CD4-positive, CD25-positive, alpha-beta regulatory T cell (primary cell): ENCODE measurements at places on chromosomes 3 and 15.
A peak's percentile ranks its signal among the peaks of the same experiment; 100 is the strongest.

- no peak for DNase-seq
These were observed 22.1 kb upstream of the CDIN1 start for GRCh38 chr15:36557364-36557763.

DNA sequence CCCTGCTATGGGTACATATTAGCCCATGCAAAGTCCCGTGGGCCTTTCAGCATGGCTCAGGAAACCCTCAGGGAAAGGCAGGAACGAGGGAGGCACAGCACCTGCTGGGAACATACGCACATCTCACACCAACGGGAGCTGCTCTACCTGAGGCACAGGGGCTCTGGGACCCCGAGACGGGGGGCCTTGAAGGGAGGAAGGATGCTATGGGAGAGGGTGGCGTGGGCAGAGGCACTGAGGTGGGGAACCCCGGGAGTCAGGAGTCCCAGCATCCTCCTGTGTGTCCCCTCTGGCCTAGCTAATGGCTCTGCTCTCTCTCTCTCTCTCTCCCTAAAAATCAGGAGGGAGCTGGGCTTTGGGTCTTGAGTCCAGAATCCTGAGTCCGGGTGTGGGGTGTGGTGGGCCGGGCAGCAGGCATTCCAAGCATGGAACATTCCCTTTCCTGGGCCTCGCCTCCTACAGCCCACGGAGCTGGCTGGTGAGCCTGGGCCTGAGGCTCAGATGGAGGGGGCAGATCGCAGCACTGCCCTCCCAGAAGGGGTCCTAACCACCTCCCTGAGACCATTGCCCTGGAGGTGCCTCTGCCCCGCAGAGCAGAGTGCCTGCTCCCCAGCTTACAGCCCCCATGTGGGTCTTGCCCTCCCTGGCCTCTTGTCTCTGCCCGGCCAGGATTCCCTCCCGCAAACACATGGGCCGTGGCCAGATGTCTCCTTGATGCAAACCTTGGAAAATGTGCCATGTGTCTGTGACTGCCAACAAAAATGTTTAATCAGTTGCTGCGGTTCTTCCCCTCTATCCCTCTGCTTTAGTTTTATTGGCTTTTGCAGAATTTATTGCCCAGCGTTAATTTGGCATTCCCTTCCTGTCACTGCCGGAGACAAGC is 101.6 kb downstream of the TMEM266 start:
- DNase-seq, result no peak

- no peak for DNase-seq
These were observed 70.8 kb upstream of the KLF13 start for GRCh38 chr15:31255732-31256377.

- DNase-seq, result no peak
These were observed 51.1 kb downstream of the PARP15 start for GRCh38 chr3:122628567-122628966.

GRCh38 chr15:51750792-51751696 is at the start of gene TMOD2:
Gene TMOD2, plus strand, starts transcription at chr15:51751597. Its CDS starts 14,845 bp downstream, at chr15:51766442.
- DNase-seq, result peak; percentile 32

DNA sequence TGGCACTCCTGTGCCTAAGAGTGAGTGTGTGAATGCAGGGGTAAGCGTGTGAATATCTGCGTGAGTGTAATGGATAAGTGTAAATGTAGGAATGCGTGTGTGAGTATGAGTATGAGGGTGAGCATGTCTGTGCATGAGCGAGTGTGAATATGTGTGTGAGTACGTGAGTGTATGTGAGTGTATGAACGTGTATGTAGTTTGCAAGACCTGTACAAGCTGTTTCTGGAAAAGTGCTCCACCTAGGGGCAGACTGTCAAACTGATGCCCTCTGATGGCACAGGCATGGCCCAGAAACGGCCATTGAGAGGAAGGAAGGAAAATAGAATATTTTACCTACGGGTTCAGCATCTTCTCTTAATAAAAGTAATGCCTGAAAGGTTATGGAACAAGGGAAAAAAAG is 24.4 kb upstream of the FRMD4B start:
- peak; percentile 52 for DNase-seq

- DNase-seq, result no peak
These were observed 8.6 kb downstream of the ZXDC start for GRCh38 chr3:126466886-126467610.

DNA sequence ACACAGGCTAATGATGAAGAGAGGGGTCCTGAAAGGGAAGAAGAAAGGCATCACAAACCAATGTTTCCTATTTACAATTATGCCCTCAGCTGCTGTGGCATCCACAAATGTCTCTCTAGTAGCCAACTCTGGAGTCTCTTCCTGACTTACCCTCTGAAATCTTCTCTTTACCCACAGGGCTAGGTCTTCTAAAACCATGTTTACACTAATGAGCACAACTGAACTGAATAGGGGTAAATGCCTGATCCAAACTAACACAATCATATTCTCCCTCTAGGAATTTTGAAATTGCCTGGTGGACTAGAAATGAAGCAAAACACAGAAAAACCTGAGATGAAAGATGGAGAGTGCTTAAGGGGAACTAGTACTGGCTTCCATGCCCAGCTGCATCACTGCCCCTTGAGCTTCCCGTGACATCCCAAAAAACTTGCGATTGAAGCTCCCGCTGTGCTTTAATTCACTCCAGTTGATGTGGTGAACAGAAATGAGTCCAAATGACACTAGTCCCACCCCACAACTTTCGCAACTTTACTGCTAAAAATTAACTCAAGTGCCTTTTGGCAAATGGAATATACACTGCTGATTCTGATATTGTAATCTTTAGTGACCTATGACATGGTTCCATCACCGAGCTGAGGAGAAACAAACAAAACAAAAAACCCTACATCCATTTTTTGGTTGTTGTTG is 32.8 kb downstream of the CFAP20DC start:
- no peak for DNase-seq

DNA sequence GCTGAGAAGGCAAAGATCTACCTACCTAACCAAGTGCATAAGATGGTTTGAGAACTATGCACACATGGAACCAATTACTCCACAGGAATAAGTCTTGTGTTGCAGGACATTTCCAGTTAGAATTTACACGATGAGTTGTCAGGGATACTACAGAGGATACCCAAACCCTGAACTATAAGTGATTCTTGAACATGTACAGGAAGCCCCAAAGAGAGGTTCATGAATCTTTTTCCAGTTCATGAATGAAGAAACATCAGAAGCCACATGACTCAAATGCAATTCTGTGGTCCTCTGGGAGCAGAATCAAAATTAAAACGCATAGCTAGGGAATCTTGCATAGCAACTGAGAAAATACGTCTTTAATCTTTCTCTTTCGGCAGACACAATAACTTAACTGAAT is 114.1 kb upstream of the LMCD1 start:
- DNase-seq, result no peak

GRCh38 chr3:32848215-32848614 is 30.4 kb downstream of the TRIM71 start:
- DNase-seq, result no peak

GRCh38 chr3:191412759-191413158 is 48.2 kb upstream of the PYDC2 start:
- DNase-seq, result no peak

DNA sequence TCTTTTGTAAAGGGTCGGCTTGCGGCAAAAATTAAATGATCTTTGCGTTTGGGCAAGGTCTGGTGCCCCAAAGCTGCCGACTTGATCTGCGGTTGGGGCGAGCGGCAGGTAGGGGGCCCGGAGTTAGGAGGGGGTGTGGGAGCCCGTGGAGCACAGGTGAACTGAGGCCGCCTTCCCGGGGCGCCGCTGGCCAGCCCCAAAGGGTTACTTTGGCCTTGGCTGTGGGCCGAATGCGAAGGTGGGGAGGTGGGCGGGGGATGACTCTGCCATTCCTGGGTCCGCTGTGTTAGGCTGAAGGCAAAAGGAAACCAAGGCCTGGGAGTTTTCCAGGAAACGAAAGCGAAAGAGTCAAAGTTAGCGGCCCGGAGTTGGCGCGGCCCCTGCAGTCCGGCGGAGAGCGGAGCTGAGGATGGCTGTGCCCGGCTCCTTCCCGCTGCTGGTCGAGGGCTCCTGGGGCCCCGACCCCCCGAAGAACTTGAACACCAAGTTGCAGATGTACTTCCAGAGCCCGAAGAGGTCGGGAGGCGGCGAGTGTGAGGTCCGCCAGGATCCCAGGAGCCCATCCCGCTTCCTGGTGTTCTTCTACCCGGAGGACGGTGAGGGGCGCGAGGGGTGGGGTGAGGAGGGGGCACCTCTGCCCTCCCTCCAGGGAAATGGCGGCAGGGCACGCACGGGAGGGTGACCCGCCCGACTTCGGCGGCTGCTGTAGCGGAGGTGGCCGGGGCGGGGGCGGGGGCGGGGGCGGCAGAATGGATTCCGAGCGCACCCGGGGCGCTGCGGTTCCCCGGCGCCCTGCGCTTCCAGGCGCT is at the start of gene PARP14:
PARP14 (plus strand) TSS at position 365 of the 809 bp plus-strand sequence; CDS start at position 410, 45 bp downstream.
- peak; percentile 68 for DNase-seq

DNA sequence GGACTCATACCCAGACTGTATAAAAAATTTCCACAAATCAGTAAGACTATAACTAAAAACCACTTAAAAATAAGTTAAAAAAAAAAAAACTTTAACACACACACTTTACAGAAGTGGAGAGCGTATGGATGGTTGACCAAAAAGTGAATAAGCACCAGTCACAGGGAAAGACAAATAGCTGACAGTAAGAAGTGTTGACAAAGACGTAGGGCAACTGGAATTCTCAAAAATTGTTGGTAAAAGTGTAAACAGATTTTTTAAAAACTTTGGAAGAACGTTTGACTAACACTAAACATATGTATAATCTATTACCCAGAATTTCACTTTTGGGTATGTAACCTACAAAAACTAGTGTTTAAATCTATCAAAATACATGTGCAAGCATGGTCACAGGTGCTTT is 73.7 kb downstream of the TMEM212 start:
- no peak for DNase-seq

DNA sequence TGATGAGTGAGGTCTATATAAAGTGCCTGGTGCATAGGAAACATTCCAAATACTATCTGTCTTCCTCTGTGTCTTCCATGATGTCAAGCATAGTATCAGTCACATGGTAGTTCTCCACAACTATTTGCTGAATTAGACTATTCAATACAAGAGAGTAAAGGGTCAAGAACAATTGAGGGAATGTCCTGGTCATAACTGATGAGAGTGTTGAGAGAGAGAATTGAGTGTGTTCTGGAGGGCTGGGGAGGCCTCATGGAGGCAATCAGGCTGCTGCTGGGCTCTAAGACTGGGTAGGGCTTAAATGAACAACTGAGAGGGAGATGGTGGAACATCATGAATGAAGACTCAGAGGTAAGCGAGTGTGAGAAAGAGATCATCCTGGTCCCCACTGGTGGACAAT is 433.7 kb upstream of the ONECUT1 start:
- no peak for DNase-seq

DNA sequence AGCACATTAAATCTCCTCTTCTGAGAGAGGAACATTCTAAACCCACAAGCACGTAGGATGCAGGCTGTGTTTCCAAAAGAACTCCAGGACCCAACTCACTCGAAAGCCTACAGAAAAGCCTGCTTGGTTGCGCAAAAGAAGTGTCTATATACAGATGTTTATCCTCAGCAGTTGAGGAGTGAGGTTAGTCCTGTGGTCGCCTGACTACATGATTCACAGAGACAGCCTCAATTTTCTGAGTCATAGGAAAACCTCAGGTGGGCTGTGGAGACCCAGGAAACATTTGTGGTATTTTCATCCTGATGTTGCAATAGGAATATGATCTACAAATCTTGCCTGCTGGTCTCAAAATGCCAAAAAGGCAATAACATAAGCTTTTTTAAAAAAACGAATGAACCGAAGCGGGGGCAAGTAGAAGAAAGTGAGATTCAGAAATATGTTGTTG is 183.8 kb upstream of the THRB start:
- DNase-seq, result no peak

- DNase-seq, result no peak
These were observed 66.2 kb upstream of the CLSTN2 start for GRCh38 chr3:139868773-139869172.

DNA sequence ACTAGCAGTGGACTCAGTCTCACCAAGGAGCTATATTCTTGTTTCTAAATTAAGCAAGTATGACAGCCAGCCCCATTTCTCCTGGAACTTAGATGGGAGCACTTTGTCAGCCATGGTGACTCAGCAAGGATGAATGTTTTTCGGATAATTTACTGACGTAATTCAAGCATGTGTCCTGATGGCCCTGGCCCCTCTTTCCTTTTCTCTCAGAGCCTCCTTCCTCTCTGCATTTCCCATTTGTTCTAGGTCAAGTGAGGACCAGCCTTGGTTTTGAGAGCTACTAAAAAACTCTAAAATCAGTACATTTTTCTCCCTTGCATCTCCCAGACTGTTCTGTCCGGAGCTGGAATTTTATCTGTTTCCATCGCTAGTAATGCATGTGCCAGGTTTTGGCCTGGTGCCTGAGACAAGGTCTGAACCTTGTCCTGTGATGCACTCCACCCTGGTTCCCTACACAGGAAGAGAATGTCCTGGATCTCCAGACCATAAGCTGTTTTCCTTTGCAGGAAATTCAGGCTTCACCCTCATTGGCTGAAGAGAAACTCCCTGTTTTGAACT is 256.6 kb upstream of the ROPN1 start:
- DNase-seq, result no peak

- DNase-seq, result no peak
These were observed 33.8 kb downstream of the AMOTL2 start for GRCh38 chr3:134340362-134340981.

GRCh38 chr3:57112206-57112605 is 51.7 kb downstream of the SPATA12 start:
- no peak for DNase-seq

DNA sequence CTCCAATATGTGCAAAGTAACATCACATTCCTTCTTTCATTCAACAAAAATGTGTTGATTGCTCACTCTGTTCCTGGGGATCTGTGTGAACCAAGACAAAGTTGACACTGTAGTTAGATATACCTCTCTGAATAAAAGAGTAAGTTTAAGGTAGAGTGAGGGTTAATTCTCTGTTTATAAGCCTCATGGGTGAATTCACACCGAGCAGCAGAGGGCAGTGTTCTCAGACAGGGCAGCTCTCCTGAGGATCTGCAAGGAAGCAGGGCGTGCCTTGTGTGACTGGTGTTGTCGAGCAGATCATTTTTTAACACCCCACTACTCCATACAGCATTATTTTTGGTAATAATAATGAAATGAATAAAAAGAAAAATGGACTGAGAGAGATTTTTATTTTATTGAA is 34.4 kb downstream of the PAQR9 start:
- peak; percentile 32 for DNase-seq

DNA sequence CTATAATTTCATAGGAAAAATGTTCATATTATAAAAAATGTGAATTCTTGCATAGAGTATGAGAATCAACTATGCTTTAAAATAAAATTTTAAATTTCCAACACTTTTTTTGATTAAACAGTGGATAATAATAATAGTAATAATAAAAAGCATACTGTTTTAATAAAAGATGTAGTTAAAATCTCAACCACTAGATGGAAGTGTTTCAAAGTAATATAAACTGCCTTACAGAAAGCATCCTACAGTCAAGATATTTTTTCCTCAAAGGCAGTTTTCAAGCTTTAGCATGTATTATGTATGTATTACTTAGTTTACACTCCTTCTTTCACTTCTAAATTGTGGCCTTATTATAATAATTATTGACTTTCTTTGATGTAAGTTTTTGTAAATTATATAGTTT is 217.5 kb downstream of the CHL1 start:
- DNase-seq, result no peak

DNA sequence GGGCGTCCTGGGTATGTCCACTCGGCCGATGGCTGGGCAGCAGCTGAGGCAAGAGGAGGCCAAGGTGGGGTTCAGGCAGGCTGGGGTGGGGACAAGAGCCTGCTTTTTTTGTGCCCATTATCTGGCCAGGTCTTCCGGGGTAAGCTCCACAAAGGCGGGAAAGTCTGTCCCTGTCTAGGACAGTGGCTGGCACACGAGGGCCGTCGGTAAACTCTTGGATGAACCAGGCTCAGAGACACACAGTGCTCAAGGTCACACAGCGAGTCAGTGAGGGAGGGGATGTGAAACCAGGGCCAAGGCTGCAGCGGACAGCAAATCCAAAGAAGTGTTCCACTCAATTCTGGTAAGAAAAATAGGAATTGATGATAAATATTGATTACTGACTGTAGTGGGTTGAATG is 2.9 kb downstream of the DNAJB8 start:
- no peak for DNase-seq
